Right kidney (tissue), 9 donors: ENCODE measurements at places on chromosomes 3 and 15.

DNA sequence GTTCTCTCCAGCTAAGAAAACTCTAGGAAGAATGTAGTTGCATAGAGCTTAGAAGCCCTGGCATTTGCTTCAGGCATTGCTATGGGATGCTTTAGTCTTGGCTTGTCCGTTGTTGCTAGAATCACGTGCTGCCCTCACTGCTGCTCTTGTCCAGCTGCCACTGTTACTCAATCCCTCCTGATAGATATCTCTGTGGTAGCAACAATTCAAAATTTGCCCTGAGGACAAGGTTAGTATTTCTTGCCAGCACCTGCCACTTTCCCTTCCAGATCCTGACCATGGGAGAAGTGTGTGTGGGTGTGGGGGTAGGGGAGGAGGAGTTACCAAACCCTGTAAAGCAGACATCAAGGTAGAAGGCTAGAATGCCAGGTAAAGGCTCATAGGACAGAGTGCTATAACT, 113.8 kb downstream of the PPM1L start:
- no peak for DNase-seq

- peak; percentile 92 for DNase-seq
Observed at GRCh38 chr3:186930143-186930640, at the start of gene ST6GAL1. ST6GAL1 (plus strand) TSS chr3:186930526; CDS start chr3:187042704, 112,178 bp downstream.

- DNase-seq, result no peak
Observed at GRCh38 chr3:142216321-142216720, 9.1 kb downstream of the GK5 start.

DNA sequence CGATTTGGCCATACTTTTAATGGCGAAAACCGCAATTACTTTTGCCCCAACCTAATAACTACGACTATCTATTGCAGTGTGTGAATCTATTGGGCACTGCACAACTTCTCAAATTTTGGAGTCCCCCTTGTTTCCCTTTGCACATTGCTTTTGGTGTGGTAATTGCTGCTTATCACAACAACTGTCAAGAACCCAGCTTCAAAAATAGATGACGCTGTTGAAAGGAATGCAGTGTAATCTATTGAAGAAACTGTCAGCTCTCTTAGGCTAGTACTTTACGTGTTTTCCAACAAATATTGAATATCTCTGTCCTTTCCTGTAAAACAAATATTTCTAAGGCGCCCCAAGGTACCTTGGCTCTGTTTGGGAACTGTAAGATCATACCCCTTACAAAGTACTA, 222.8 kb upstream of the UBE2E2 start:
- DNase-seq, result no peak

GRCh38 chr3:120646771-120647432, 35.1 kb downstream of the HGD start:
- DNase-seq, result no peak

- DNase-seq, result no peak
Observed at GRCh38 chr15:56102441-56102840, 109.0 kb upstream of the NEDD4 start.

GRCh38 chr15:69272139-69272538, 26.6 kb upstream of the PAQR5 start:
- no peak for DNase-seq

DNA sequence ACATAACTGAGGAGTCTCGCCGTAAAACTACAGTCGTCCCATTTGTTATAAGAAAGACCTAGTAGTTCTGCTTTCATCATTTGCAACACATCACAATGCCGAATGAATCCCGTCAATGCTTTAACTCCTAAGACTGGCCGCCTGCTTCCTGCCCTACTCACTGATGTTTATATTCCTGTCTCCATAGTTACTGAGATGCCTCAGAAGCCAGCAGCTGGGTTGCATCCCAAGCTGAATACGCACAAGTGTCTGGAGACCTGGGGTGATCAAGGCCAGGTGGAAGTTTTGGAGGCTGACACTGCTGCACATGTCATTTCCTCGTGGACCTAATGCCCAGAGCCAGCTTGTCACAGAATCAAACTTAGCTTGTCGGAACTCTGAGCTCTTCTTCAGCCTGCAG, 95.2 kb upstream of the UBE2E1 start:
- peak; percentile 29 for DNase-seq

DNA sequence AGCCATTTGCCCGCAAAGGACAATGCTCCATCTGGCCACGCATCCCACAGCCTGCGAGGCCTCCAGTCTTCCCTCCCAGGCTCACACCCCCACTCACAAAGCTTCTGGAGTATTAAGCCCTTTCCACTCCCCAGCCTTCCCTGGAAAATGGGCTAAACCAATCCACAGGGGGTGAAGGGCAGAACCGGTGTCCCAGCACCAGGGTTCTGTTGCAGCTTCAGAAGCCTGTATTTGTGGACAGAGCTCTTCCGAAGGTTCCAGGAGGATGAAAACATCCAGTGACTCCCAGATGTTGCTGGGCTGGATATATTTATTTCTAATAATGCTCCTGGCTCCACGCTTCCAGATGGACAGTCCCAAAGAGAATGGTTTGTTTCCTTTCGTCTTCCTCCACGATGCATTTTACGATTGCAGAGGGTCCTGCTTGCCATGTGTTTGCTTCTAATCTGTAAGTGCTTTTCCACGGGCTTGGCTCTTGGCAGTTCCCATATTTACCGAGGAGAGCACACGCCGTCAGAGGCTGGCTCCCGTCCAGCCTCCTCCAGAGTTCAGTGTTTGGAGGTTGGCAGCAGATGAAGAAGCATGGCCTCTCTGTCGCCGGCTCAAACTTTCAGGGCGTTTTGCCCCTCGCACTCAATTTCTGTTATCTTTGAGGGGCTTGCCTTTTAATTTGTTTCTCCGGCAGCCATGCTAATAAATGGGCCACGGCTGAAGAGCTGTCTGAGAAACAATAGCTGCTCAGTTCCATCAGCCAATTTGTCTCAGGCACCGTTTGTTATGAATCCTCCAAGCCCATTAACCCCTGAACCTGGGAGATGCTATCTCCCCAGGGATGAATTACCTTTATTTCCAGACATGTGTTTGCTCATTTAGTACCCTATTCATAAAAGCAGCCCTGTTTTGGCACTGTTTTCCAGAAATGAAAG, 367.9 kb upstream of the PROK2 start:
- DNase-seq, result peak; percentile 86

GRCh38 chr3:82261013-82261412, 499.6 kb upstream of the GBE1 start:
- no peak for DNase-seq

GRCh38 chr3:58596834-58597518, 19.8 kb upstream of the FAM107A start:
- DNase-seq, result no peak

- no peak for DNase-seq
Observed at GRCh38 chr15:35047528-35047927, 37.6 kb downstream of the NANOGP8 start.

DNA sequence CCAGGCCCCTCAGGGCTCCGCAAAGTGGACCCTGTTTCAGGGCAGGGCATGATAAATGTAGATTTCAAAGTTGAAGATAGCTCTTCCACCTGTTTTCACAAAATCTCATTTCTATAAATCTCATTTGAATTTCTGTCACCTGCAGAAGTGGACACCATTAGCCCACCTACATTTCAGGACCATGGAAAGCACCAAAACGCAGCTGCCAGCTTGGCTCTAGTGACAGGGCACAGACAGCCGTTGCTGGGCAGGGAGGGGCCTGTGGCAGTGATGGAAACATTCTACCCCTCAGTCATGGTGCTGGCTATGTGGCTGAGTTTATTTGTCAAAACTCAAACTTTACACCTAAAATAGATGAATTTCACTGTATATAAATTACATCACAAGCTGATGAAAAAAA, 40.4 kb downstream of the PRR23E start:
- peak; percentile 22 for DNase-seq

GRCh38 chr15:52789601-52790168, 451 bp downstream of the ONECUT1 start:
- peak; percentile 70 for DNase-seq

GRCh38 chr3:59880717-59881116, 830.9 kb upstream of the CFAP20DC start:
- DNase-seq, result no peak

DNA sequence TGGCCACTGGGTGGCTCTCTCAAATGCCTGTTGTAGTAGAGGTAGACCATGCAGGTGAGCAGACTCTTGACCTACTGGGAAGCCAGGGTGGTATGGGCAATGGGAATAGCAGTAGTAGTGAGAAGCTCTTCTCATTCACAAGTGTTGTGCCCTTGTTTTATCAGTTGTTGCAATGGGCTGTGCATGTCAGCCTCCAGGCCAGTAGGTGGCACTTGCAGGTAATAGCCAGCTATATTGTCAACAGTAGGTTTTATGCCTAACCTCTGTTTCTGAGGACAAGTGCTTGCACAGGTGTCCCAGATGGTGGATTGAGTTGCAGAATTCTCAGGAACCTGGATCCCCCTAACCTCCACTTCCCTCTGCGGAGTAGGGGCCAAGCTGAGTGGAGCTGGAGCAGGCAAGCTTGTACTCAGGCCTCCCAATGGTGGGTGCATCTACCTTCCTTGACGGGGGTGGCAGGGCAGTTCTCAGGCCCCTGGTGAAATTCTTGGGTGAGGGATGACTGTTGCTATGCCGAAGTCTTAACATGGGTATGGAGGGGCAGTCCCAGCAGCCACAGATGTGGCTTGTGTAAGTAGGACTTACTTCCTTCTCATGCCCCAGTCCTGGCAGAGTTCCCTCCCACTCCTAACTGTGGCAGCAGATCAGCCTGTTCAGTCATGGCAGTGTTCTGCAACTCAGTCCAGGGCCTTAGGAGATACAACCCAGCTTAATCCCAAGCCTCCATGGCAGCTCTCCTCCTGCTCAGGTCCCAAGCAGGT, 104.3 kb downstream of the NEO1 start:
- no peak for DNase-seq

DNA sequence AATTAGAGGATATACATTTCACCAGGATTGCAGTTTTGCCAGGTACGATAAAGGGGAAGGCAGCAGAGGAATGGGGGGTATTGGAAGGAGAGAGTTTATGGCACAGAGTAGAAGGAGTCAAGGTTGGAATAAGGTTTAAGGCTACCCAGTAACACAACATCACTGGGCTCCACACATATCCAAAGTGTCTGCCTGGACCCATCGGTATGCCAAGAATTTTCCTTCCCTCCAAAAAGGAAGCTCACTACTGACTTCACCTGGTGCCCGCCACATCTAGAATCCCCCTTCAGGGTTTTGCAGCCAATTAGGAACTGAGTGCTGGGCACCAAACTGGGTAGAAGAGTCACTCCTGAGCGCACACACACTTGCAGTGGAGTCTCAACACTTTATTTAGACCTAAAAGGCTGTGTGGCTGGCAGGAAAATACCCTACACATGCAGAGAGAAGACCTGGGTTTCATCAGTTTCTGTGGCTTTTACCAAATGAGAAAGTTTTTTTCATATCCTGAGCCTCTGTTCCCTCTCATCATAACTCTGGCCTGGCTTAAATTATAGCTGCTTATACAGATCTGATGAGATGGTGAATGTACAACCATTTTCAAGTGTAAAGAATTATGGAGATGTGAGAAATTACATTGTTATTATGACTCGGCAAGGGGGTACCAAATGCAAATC, 190.8 kb upstream of the LPP start:
- DNase-seq, result no peak

DNA sequence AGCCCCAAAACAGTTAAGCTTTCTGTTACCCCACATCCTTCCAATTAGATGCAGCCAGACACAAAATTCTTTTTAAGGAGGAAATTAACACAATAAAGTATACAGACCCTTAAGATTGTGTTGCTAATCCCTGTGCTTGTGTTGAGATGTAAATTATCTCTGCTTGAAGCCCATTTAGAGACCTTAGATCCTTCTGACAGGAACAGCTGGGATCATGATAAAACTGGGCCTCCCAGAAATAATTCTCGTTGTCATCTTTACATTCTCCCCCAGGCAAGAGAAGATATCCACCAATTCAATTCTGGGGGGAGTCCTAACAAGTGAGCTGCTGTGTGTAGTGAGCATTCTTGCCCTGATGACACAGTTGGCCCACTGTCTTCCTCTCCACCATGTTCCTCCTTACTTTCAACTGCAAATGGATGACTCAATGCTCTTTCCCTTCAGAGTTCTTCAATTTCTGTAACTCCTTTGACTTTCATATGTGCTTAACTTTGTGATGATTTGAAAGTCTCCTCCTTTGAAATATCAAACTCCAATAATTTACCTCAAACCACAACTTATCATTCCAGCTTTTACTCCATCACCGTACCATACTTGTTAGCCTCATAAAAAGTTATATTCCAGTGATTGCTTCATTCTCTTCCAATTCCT, 186.6 kb downstream of the RAP2B start:
- no peak for DNase-seq

DNA sequence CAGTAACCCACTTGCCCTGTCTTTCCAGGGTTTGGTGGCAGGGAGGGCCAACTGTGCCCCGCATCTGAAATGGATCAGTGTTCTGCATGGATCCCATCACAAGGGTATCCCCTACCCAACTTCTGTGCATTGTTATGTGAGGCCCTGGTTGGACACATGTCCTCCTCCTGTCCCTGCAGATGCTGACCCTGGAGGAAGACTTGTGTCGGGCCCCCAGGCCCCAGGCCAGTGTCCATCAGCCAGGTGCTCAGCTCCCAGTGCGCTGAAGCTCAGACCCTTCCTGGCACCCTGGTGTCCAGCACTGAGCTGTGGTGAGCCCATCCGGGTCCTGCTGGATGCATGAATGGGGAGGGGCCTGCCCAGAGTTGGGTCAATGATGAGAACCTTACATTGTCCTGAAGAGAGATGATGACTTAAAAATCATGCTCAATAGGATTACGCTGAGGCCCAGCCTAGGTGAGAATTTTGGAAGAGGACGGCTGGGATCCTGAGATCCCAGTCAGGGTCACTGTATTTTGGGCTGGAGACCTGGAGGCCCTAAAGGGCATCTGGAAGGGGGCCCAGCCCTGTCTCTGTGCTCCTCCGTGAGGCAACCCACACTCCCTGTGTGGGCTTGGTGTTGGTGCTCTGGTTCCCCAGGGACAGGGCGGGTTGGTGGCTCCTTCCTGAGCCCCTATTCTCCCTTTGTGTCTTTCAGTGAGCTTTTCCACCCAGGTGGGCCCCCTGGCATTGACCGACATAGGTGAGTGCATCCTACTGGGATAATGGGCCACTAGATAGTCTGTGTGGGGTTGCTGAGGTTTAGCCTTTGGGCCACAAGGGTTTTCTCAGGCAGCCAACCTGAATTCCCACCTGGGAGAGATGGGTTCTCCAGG, 199.1 kb downstream of the UBE3A start:
- no peak for DNase-seq

GRCh38 chr3:66041116-66041515, 2.4 kb upstream of the MAGI1 start:
- DNase-seq, result no peak

DNA sequence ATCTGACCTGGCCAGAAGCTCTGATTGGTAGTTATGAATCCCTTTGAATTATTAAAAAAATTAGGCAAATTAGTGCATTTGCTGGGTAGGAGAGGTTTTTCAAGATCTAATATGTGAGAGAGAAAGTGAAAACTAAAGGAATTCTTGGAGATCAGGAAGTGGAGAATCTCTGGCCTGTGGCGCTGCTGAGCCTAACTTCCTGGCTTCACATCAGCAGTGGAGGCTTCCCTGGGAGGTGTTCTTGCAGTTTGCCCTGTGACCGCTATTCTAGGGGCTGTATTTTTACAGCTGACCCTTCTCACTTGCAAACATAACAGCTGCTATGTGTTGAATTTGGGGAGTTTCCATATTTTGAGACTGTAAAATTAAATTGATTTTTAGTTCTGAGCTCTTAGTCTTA, 166.4 kb downstream of the ATG7 start:
- no peak for DNase-seq
